ENCODE measurements at places on chromosomes 4 and X.

GRCh38 chr4:113747949-113748348 is 13.6 kb downstream of the CAMK2D start:
- DNase-seq, result no peak

- no peak for DNase-seq
These were observed 568.1 kb upstream of the GNPDA2 start for GRCh38 chr4:45294464-45294863.

- no peak for DNase-seq
These were observed 293.2 kb upstream of the SLC7A11 start for GRCh38 chr4:138535316-138535715.

GRCh38 chr4:76905521-76905920 is 7.6 kb upstream of the SOWAHB start:
- DNase-seq, result no peak

- no peak for DNase-seq
These were observed 18.9 kb downstream of the FGF13 start for GRCh38 chrX:138692591-138692990.

GRCh38 chrX:151488677-151489076 is 74.8 kb upstream of the PASD1 start:
- no peak for DNase-seq

- DNase-seq, result no peak
These were observed 443.9 kb downstream of the INPP4B start for GRCh38 chr4:142402156-142402555.

DNA sequence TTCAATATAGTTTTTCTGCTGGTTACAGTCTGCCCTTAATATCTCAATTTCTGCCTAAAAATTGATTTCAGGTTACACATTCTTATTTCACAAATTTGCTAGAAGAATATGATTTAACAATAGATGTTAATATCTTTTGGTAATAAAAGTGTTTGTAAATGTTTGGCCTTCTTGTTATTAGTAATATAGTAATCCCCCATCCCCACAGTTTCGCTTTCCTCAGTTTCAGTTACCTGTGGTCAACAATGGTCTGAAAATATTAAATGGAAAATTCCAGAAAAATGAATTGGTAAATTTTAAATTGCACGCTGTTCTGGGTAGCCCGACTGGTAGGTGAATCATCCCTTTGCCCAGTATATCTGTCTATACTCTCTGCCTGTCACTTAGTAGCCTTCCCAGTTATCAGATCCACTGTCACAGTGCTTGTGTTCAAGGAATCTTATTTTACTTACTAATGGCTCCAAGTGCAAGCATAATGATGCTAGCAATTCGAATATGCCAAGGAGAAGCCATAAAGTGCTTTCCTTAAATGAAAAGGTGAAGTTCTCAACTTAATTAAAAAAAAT is 3.5 kb upstream of the BMP2K start:
- no peak for DNase-seq

DNA sequence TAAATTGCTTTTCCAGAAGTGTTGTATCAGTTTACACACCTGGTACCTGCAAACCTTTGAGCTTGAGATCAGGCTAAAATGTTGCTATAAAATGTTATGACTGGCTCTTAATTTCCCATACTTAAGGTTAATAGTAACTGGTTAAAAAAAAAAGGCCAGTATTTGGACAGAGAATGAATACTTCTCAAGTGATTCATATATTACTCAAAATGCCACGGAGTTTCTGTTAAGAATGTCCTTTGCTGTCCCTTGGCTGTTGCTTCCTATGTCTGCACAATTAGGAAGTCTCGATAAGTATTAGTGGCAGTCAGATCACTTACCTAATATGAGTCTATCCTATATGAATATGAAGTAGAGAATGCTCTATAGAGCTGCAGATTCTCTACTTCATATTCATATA is 232.2 kb upstream of the IGFBP7 start:
- no peak for DNase-seq

DNA sequence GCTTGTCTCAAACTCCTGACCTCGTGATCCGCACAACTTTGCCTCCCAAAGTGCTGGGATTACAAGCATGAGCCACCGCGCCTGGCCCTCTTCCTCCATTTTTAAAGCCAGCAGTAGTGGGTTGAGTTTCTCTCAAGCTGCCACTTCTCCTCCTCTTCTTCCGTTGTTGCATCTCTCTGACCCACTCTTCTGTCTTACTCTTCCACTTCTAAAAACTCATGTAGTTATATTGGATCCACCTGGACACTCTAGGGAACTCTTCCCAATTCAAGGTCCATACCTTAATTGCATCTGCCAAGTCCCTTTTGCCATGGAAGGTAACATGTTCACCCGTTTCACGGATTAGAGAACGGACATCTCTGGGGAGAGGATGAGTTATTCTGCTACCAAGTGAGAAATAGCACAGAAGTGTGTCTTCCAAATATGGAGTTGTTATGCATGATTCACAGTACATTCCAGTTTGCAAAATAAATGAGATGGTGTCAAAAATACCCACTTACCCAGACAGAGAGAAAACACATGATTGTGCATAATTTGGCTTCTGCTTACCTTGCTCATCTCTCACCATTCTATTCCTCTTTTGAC is 51.8 kb downstream of the GBA3 start:
- DNase-seq, result no peak

- DNase-seq, result no peak
These were observed 109.1 kb upstream of the BMP3 start for GRCh38 chr4:80921441-80921840.

DNA sequence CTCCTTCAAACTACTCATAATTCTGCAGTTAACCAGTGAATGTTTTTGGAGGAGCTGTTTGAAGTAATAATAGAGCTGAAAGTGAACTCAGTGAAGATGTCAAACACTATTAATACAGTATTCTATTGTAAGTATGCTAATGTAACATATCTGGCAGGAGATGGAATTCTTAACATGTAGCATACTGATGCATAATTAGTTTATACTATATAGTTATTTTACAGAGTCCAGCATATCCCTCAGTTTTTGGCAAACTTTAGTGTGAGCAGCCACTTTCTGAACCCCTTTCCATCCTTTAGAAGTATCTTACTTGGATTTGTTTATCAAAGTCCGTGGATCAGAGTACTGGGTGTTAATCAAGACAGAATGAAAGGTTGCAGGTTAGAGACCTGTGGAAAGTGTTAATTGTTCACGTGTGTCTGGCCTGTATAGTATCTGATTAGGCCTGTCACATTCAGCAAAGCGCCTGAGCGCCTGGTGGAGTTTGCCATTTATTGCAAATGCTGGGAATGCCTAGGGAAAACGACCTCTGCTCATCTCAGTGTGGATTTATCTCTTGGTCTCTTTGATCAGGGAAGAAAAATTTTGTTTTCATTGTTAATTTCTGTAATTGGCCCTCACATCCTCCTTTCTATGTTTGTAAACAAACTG is 251.7 kb upstream of the MAD2L1 start:
- no peak for DNase-seq

- peak; percentile 92 for DNase-seq
These were observed at the start of gene MAGEE1 for GRCh38 chrX:76427560-76428242. MAGEE1 (plus strand) TSS chrX:76427710; CDS start chrX:76427931, 221 bp downstream.

DNA sequence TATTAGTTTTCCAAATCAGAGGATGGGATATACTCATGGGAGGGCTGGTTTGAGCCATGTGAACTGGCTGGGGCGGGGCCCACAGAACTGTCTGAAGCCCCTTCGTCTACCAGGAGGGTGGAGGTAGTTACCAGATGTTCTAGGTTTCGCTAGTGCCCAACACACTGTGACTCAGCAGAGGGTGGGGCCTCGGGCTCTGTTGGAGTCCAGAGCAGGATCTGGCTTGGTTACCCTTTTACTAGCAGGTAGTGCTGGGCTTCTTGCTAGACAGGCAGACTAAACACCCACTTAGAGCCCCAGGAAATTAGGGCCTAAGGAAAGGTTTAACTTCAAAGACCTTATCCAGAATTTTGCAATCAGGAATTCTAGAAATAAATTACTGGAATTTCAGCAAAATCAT is 56.2 kb upstream of the CHRDL1 start:
- DNase-seq, result no peak

- no peak for DNase-seq
These were observed 348.2 kb downstream of the PDGFC start for GRCh38 chr4:156623376-156623775.

GRCh38 chr4:169252339-169253112 is 18.2 kb downstream of the SH3RF1 start:
- no peak for DNase-seq

DNA sequence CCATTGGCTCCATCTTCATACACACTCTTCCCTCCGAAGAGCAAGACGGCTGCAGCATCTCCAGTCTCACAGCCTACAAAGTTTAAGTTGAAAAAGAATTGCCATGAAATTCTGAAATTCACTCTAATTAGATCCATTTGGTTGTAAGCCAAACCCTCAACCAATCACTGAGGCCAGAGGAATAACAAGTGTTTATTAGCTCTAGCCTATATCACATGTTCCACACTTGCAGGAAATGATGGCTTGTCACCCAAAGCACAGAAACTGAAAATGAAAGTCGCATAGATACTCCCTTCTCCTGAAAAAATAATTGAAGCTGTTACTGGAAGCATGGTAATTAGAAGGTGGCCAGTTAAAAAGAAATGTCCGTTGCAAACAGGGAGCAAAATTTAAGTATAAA is 1071.8 kb downstream of the CCSER1 start:
- DNase-seq, result no peak

DNA sequence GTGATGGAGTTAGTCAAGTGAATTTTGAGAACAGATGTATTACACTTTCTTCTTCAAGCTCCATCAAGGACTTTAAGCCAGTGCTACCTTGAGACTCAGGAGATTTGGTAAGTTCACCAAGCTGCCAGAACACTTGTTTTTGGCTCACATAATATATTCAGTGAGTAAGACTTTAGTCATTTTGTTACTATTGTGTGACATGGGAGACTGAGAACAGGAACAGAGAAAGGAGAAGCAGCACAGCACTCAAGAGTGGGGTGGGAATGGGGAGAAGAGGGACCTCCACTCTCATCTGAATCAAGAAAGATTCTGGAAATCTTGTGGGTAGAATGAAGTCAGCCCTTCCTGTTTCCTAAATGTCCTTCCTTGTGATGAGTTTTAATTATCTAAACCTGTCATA is 87.3 kb upstream of the TET2 start:
- no peak for DNase-seq

All from spleen (tissue), 13 donors.